ENCODE measurements at places on chromosomes 16 and 17. TPM values are rescaled to one million over a fixed set of nuclear protein-coding genes. Genes with fewer than 3 reads are reported as not detected.

DNAH9 gene
- under 0.01 TPM for total RNA-seq

ARHGAP44 gene
- total RNA-seq: 0.27 TPM

CDH16 gene
- not detected for total RNA-seq

SLC26A11 gene
- 13.2 TPM for total RNA-seq

SCO1 gene
- total RNA-seq: 26.7 TPM

ERN2 gene
- not detected for total RNA-seq

KSR1 gene
- 50.7 TPM for total RNA-seq

NIP7 gene
- total RNA-seq: 50.3 TPM

VWA3A gene
- not detected for total RNA-seq
